Activated CD4-positive, alpha-beta T cell treated with anti-CD3 and anti-CD28 coated beads for 48 hours (primary cell): ENCODE measurements at places on chromosomes 12 and 14.
A peak's percentile ranks its signal among the peaks of the same experiment; 100 is the strongest.

- DNase-seq: no peak
These were observed 37.2 kb downstream of the IFNG start for GRCh38 chr12:68122236-68122920.

DNA sequence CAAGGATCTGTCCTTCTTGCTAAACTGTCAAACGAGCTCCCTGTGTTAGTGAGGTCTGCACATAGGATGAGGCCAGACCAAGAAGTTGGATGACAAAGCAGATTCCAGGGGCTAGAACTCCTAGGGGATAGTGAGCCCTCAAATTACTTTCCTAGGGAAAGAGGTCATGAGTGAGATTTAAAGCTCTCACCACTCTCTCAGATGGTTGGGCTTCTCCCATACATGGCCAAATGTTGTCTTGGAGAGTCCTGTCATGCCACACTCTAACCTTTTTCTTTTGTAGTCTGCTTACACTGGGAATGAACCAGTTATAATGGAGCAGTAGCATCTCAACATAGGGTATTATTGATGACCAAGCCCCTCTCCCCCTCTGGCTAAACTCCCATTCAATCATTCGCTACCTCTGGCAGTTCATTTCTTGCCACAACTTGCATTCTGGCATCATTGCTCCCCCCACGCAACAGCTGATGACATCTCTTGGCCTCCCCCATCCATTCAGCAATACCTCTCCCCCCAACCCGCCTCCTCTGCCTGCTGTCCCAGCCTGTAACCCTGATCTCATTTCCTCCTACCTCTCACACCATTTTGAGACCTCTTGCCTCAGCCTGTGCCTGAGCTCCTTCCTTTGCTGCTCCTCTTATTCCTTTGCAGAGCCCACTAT lies 64.7 kb upstream of the CISTR start:
- no peak for DNase-seq

DNA sequence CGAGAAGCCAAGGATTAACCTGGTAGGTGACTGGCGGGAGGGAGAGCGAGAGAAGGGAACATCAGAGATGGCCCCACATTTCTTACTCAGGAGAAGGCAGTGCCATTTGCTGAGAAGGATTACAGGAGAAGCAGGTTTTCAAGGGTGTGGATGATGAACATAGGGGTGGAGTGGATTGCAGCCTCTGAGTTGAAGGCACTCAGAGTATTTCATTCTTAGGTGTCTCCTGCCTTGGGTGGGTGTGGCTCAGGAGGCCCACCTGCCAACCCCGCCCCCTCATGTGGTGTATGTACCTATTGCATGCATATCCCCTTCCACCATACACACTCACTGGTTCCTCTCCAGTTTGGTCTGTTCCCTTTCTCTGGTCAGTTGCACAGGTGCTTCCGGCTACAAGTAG lies 6.3 kb downstream of the ESPL1 start:
- no peak for DNase-seq

DNA sequence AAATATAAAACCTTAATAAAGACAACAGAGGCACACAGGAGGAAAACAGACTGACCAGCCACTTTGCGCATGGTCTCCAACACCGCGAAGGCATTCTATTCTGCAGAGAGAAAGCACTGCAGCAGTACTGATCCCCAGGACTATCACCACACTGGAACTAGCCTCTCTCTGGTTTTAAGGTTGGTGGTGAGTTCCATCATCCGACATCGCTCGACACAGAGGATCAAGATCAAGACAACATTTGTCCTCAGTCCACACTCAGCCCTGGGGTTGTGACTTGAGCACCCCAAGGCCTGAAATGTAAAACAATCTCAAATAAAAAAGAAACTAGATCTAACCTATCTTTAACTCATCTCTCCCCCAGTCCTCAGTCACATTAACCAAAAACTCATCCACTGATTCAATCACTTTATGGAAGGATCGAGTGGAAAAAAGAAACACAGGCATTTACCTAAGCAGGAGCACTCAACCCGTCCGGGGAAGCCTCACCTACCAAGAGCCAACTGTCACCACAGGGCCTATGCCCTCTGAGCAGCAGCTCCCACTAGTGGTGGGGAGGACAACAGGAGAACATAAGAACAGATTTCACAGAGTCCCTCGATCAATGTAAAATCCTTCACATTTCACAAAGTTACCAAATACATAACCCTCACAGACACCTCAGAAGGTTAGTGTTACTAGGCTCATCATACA lies 17.7 kb downstream of the STXBP6 start:
- DNase-seq: peak; percentile 17

DNA sequence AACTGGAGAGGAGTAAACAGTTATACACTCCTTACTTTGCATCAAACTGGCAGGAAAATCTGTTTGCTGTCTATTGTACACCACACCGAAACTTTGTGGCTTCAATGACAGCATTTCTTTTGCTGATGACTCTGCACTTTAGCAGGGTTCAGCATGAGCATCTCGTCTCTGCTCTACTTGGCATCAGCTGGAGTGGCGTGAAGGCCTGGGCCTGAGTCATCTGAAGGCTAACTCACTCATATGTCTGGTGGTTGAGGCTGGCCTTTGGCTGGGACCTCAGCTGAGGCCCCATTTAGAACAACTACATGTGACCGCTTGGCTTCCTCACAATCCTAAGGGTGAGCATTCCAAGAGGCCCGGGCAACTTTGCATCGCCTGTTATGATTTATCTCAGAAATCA lies 28.7 kb upstream of the REP15 start:
- DNase-seq: peak; percentile 9

DNA sequence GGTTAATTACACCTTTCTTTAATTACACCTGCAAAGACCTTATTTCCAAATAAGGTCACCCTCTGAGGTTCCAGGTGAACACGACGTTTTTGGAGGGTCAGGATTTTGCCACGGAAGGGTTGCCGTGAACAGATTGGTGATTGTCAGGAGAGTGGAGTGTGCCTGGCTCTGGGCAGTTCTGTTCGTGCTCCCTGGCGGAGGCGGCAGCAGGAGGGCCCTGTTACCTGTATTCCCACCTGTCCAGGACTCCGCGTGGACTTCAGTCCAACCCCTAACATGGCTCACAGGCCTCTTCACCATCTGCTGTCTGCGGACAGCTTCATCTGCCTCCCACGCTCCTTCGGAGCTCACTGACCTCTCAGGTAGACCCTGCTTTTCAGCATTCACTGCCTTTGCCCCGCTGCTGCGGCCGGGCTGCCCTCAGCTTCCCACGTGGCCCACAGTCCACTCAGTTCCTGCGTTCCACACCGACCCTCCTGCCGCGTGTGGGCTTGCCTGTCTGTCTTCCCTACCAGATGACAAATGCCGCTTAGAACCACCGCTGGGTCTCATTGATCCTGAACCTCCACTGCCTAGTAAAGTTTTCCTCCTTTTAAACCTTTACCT lies 187.5 kb upstream of the DIO3 start:
- DNase-seq: no peak

DNA sequence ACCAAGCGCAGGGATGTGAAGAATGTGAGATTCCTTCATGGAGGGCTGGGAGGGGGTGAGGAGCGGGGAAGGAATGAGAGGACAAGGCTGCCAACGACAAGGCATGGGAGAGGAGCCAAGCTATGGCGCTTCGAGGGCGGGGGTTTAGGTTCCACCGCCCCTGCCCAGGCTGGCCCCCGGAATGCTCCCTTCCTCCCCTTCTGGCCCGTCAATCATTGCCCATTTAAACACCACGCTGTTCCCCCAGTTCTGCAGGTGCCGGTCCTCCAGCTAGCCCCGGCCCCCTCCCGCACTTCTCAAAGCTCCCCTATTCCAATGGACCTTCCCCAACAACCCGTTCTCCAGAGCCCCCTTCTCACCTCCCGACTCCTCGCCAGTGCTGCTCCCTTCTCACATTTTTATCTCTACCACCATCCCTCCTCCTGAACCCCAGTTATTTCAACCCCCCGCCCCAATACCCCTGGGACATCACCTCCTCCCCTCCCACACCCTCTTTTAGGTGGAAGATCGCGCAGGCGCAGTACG lies 428 bp downstream of the RNF41 start:
- no peak for DNase-seq

GRCh38 chr14:38046160-38046559 lies 161.5 kb upstream of the SSTR1 start:
- no peak for DNase-seq

DNA sequence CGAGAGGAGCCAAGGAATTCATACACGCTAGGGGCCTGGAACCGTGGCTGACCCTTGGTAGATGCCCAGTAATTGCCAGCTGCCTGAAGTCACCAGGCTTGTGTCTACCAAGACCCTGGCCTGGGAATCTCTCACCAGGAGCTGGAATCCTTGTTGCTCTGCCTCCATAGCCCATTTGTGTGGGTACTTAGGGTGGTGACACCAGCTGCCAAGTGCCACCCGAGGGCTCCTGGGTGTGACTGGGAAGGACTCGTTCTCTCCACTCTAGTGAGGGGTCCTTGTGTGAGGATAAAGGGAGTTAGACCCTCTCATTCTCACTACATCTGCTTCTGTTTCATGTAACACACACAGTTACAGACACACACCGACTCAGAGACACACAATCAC lies 17.9 kb downstream of the SERPINA1 start:
- no peak for DNase-seq

GRCh38 chr12:2009623-2010022 lies 5.4 kb upstream of the DCP1B start:
- no peak for DNase-seq

DNA sequence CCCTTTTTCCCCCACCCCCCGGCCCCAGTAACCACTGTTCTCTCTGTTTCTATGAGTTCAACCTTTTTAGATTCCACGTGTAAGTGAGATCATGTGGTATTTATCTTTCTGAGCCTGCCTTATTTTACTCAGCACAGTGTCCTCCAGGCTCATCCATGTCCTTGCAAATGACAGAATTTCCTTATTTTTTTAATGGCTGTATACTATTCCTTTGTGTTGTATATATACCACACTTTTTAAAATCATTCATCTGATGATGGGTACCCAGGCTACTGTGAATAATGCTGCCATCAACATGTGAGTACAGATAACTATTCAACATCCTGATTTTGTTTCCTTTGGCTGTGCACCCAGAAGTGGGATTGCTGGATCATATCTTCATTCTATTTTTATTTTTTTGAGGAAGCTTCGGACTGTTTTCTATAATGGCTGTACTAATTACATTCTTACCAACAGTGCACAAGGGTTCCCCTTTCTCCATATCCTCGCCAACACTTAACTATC lies 54.7 kb downstream of the DDX51 start:
- no peak for DNase-seq

DNA sequence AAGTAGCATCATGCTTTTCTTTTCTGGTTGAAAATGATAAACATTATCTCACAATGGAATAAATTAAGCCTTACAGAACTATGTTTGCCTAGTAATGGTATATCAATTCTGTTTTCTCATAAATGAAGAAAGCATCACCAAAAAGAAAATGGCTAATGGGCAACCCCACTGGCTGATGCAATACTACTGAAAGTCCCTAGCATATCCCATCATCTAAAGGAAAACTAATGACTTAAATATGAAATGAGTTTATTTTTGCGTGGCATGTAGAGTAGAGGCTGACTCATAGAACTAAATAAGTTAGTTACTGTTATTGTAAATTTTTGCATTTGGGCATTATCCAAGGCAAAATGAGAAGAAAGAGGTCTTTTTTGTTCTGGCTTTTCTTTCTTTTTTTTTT lies 1156.3 kb upstream of the SEL1L start:
- DNase-seq: no peak

- DNase-seq: no peak
These were observed 56.1 kb downstream of the SYT10 start for GRCh38 chr12:33383503-33383902.

- no peak for DNase-seq
These were observed 16.9 kb upstream of the PPP4R4 start for GRCh38 chr14:94157197-94157596.

DNA sequence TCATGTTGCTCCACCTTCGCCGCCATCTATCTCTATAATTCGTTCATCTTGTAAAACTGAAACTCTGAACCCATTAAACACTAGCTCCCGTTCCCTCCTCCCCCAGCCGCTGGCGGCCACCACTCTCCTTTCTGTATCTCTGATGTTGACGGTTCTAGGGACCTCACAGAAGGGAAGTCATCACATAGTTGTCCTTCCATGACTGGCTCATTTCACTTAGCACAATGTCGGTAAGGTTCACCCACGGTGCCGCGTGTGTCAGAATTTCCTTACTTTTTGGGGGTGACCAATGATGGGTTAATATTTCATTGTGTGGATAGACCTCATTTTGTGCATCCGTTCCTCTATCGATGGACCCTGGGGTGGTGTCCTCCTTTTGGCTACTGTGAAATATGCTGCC lies 2.0 kb upstream of the CACNA2D4 start:
- no peak for DNase-seq

GRCh38 chr14:102057480-102058114 lies 29.2 kb downstream of the HSP90AA1 start:
- no peak for DNase-seq

DNA sequence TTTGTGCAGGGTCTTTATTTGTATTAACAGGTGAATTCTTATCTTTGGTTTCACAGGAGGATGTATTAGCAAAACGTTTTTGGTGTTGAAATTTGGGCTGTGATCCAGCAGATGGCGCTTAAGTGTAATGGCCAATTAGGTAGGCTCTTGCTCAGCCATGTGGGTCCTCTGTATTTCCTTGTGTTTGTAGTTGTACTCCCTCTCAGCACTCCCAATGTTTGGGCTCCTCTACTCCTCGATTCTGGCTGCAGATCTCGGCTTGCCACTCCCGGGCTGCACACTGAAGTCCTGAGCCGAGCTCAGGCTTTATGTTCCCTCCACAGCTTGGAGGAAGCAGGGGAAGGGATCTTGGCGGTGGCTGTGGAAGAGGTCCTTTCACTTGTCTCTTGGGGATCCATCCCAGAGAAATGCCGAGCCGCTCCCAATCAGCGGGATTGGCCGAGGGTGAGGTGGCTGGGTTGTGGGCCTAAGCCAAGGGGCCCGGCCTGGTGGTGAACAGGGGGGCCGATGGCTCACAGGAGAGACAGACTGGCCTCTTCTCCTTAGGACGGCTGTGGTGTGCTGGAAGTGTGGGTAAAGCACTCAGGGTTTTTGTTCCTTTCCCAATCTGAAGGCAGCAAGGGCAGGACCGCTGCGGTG lies 133.7 kb downstream of the AEBP2 start:
- DNase-seq: peak; percentile 47

DNA sequence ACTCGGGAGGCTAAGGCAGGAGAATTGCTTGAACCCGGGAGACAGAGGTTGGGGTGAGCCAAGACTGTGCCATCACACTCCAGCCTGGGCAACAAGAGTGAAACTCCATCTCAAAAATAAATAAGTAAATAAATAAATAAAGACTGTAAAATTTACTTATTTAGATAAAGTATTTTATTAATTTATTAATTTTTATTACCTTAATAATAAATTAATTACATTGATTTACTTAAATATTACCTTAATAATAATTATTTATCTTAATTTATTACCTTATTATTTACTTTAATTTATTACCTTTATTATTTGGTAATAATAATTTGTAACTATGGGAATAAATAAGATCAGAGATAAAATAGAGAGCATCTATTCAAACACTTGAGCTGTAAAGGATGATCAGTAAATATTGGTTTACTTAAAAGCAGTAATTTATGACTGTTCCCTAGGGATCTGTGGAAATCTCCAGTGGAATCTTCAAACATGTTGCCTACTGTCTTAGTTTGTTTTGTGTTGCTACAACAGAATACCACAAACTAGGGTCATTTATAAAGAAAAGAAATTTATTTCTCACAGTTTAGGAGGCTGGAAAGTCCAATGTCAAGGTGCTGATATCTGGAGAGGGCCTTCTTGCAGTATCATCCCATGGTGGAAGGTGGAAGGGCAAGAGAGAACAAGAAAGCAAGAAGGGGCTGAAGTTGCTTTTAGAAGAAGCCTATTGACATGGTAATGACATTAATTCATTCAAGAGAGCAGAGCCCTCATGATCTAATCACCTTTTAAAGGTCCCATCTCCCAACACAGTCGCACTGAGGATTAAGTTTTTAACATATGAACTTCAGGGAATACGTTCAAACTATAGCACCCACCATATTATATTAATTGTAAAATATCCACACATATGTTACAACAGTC lies 37.1 kb downstream of the SOCS2 start:
- DNase-seq: no peak
